ENCODE measurements at places on chromosomes 13 and 19.

- no peak for DNase-seq
Measured at GRCh38 chr19:28718909-28719308, 494.0 kb downstream of the UQCRFS1 start.

DNA sequence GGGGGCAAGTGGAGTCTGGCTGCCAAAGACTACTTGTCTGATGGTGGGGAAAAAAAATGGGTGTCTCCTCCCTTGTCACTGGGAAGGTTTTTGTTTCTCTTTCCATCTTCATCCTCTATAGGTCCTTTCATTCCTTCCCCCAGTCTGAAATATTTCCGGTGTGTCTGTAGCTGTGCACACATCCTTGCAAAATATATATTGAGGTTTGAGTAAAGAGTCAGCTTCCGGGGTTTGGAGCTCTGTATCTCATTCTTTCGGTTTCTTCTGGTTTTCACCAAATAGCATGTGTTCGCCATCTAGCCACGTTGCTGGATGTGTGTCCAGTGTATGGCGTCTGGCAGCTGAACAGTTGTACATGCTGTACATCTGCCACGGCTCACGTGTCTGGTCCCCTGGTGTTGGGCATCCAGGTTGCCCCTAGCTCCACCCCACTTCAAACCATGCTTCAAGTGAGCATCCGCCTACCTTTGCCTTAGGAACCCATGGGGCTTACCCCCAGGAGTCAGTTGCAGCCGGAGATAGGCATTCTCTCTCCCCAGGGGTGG, 142.2 kb downstream of the SIPA1L3 start:
- DNase-seq = no peak

GRCh38 chr19:23541991-23542390, 145.0 kb downstream of the ZNF675 start:
- no peak for DNase-seq

GRCh38 chr19:18520848-18521691, 800 bp downstream of the ELL start:
- DNase-seq = peak; percentile 47

DNA sequence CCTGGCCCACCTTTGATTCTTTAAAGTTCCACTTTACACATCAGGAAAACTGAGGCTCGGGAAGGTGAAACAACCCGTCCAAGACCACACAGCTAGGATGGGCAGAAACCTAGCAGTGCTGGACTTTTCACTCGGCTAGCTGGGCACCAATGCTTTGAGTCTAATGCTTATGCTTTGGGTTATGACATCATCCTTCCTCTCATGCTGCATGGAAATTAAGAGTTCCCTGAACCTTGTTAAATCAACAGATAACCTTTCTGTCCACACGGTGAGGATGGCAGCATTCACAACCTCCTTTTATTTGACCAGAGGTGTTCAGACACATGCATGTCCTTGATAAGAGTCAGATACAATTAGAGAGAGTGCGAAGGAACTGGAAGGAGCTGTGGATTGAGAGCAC, 138.4 kb downstream of the UQCRFS1 start:
- no peak for DNase-seq

DNA sequence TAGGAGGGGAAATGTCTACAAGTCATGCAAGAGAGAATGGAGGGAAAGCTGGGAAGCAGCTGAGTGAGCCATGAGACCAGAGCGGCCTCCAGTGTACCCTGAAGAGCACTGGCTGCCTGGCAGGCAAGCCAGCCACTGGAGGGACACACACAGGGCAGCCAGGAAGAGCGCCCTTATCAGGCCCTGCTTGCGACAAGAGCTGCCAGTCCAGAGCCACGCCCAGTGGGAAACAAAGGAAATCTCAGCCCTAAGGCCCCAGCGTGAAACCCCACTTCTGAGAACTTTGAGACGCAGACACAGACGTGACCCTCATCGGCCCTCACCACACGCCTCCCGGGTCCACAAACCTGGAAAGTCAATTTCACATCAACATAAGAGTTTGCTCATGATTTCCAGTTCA, 105.0 kb downstream of the STK24 start:
- DNase-seq = peak; percentile 66

All from left cardiac atrium (tissue), 4 donors.